SHP77 treated with DMSO at 0.1 percent for 48 hours (cell line): ENCODE measurements at places on chromosomes 2 and 18.

DNA sequence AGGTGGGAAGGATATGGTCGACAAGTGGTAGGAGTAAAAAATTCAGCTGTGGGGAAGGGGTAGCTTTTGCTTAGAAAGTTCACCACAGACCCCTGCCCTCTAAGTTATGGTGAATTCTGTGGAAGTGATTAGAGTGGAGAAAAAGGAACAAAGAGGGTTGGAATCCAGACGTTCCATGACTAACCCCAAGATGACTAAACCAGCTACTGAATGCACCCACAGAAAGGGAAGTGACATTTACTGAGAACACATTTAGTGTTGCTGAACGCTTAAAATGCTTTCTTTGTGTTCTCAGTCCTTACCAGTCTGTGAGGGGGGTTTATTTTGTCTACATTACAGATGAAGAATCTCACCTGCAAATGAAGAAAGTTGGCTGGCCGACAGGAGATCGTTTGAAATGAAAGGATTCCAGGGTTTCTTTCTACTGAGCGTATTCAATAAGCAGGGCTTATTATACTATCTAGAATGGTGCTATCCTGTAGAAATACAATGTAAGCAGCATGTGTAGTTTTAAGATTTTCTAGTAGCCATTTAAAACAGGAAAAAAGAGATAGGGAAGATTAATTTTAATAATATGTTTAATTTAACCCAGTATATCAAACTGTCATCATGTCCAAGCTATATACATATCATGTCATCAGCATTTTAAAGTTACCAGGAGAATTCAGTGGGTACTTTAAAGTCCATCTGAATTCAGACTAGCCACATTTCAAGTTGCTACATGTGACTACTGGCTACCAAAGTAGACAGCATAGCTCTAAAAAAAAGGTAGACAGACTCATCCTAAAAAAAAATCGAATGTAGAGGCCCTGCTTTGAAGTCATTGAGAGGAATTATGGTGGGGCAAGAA, 60.1 kb downstream of the LIMS1 start:
- no peak for DNase-seq

- peak; percentile 2 for DNase-seq
These were observed 108.5 kb downstream of the CDCA7 start for GRCh38 chr2:173462892-173463840.

GRCh38 chr18:41324020-41324791, 630.8 kb upstream of the PIK3C3 start:
- no peak for DNase-seq

- DNase-seq: no peak
These were observed 200.9 kb downstream of the NYAP2 start for GRCh38 chr2:225600444-225600843.

DNA sequence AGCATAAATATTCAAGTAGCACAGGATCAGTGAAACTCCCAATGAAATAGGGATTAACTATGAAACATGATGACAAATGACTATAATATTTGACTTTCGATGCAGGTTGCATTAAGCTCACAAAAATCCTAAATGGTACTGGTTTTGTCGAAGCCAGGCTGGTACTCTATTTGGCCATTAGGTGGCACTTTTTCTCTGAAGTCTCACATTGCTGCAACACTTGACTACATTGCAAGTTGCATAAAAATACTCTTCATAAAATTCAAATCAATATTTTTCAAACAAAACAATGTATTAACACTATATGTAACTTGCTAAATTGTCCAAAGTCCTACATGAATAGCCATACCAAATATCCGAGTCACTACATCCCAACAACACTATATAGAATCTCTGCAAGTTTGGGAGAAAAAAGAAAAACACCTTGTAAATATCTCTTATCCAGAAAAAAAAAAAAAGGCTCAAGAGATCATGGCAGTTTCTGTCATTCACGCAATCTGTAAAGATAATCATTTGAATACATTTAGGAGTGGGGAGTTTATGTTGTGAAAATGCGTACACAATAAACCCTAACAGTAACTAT, 9.5 kb downstream of the RTTN start:
- no peak for DNase-seq

GRCh38 chr2:113278742-113279139, at the start of gene PAX8:
Gene PAX8 (minus strand): TSS chr2:113278921. CDS start chr2:113278394, 527 bp downstream.
- DNase-seq: no peak

- DNase-seq: no peak
These were observed 43.1 kb downstream of the CHMP3 start for GRCh38 chr2:86520153-86520552.

DNA sequence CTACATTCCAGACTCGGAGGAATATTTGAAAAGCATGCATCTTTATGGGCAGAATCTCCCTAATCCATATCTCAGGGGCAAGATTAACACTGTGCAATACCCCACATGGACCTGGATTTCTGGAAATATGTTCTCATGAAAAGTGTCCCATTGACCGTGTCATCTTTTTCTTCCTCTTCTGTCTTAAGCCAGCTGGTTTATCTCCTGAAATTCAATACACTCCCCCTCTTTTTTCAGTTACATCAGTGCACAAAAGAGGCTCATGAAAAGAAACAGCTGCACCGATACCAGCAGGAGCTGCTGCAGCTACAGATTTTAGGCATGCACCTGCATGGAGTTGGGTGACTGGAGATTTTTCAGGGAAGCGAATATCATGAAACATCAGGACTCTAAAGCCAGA, 117.2 kb downstream of the SLC4A3 start:
- no peak for DNase-seq

GRCh38 chr2:241762933-241763369, 13.7 kb upstream of the GAL3ST2 start:
- DNase-seq: no peak

DNA sequence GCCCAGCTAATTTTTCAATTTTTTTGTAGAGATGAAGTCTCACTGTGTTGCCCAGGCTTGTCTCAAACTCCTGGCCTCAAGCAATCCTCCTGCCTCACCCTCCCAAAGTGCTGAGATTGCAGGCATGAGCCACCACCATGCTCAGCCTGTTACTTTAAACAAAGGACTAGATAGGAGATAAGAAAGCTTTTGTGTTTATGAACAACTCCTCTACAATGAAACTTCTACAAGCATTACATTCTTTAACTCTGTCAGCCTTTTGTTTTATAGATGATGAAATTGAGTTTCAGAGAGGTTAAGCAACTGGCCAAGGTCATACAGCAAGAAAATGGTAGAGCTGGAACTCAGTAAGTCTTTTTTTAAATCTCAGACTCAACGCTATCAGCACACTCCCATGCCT, 22.7 kb downstream of the ALPK2 start:
- DNase-seq: no peak

GRCh38 chr2:171837736-171838135, 56.3 kb downstream of the SLC25A12 start:
- DNase-seq: no peak

- peak; percentile 89 for DNase-seq
These were observed 298.6 kb downstream of the SUCLG1 start for GRCh38 chr2:84160453-84160852.

DNA sequence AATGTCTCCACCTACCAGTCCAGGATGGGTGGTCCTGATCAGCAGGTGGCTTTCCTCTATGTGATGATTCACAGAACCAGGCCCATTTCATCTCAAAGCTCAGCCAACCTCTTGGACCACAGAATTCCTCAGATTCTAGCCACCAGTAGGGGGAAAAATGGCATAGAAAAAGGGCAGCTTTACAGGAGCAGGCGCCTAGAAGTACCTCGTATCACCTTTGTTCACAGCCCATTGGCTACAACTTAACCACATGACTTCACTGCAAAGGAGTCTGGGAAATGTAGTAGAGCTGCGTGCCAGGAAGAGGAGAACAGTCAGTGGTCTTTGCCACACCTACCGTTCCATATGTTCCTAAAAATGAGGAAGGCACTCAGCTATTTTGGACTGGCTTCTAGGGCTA, 62.8 kb upstream of the DTNA start:
- DNase-seq: no peak

DNA sequence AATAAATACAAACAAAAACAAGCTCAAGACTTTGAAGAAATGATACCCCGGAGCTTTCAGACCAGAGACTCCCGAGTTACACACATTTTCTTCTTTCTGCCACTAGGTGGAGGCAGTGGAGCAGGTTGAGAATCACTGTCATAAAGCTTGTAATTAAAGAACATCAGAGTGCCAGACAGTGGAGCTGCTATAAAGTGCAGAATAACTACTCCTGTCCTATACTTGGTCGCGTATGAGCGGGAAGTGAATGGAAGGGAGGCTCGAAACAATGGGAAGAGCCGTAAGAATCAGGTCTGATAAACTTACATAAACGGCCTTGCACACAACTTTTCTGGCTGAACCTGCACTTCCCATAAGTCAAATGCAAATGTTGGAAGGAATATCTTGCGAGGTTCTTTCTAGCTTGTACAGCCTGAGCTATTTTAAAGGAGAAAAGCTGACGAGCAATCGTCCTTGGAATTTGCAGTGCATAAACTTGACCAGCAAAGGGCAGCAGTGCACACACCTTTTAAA, 189.0 kb downstream of the RPIA start:
- no peak for DNase-seq

DNA sequence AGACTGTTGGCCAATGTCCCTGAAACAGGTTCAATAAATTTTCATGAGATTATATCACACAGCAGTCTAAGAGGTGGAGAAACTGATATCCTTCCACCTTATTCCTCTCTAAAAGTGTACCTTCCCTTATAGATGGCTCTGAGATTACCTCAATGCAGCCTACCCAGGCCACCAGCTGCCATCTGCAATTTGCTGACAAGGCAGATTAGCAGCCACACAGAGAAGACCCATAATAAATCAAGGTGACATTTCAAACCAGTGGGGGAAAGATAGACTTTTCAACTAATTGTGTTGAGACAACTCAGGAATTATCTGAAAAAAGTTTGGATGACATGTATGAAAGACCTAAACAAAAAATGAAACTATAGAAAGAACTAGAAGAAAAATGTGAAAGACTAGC, 43.2 kb downstream of the ZBTB7C start:
- DNase-seq: no peak

GRCh38 chr2:226707499-226707898, 92.1 kb downstream of the IRS1 start:
- no peak for DNase-seq

DNA sequence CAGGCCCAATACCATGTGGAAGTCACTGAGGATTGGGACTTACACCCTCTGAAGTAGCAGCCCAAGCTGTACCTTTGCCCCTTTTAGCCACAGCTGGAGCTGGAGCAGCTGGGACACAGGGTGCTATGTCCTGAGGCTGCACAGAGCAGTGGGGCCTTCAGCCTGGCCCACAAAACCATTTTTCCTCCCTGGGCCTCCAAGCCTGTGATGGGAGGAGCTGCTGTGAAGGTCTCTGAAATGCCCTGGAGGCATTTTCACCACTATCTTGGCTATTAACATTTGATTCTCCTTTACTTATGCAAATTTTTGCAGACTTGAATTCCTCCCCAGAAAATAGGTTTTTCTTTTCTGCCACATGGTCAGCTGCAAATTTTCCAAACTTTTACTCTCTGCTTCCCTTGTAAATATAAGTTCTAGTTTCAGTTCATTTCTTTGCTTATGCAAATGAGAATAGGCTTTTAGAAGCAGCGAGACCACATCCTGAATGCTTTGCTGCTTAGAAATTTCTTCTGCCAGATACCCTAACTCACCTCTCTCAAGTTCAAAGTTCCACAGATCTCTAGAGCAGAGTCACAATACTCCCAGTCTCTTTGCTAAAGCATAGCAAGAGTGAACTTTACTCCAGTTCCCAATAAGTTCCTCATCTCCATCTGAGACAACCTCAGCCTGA, 213.8 kb upstream of the MGAT5 start:
- DNase-seq: no peak

GRCh38 chr2:67251741-67252140, 145.4 kb upstream of the ETAA1 start:
- DNase-seq: no peak

- no peak for DNase-seq
These were observed 796 bp downstream of the RFTN2 start for GRCh38 chr2:197674591-197674990.

- DNase-seq: peak; percentile 12
These were observed 45.6 kb downstream of the ZNF519 start for GRCh38 chr18:14086458-14087231.

GRCh38 chr2:74179063-74179865, 585 bp upstream of the MOB1A start:
- no peak for DNase-seq

GRCh38 chr2:127701193-127701650, at the start of gene SFT2D3:
Gene SFT2D3 (plus strand): TSS chr2:127701497. CDS start chr2:127701529, 32 bp downstream.
- DNase-seq: peak; percentile 75

GRCh38 chr2:46451131-46451711, 28.1 kb upstream of the TMEM247 start:
- no peak for DNase-seq

- DNase-seq: peak; percentile 70
These were observed 1.2 kb upstream of the CABLES1 start for GRCh38 chr18:23133860-23134779.

- DNase-seq: no peak
These were observed 5.6 kb upstream of the MBOAT2 start for GRCh38 chr2:9008951-9009664.

DNA sequence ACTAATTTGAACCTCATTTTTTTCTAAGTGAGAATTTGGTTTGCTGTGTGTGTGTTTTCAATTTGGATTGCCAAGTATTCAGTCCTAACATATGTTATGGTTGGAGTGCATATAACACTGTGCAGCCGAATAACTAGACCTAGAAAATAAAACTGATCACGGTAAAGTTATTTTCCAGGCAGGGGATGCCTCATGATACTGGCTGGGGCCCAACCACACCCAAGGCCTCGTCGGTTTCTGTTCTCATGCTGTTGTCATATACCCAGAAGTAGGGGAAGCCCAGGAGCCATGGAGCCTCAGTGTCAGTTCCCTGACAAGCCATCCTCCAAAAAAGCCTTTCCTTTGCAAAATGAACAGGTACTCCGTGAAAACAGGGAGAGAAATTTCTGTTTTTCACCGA, 160.2 kb downstream of the GBX2 start:
- no peak for DNase-seq

- DNase-seq: no peak
These were observed 201.0 kb downstream of the SMAD7 start for GRCh38 chr18:48749768-48750167.

- no peak for DNase-seq
These were observed 1253.5 kb upstream of the CDH2 start for GRCh38 chr18:29430416-29430815.

- no peak for DNase-seq
These were observed 64.0 kb downstream of the LPIN1 start for GRCh38 chr2:11810237-11810977.

DNA sequence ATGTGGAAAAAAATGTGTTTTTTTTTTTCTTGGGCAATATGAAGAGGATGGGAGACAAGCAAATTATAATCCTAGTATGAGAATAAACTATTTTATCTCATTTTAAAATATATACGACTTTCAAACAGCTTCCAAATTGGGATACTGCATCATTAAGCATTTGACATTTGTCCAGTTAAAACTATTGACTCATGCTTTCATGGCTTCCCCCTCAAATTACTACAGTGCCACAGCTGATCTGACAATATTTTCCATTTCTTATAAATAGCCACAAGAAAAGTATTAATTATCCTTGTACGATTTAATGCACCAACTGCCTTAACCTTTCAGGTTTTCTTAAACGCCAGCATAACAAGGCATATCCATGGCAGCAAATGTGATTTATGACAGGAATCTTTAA, 1134.8 kb upstream of the ZEB2 start:
- no peak for DNase-seq

- no peak for DNase-seq
These were observed 80.8 kb upstream of the PPP1CB start for GRCh38 chr2:28670856-28671255.

GRCh38 chr18:12540751-12541150, 117.2 kb downstream of the SPIRE1 start:
- no peak for DNase-seq
